Stimulated activated CD4-positive, alpha-beta T cell treated with anti-CD3 and anti-CD28 coated beads, Interleukin-1b, Interleukin-23, amount 100 ng/mL, for 4 hours (primary cell): ENCODE measurements at places on chromosomes 13 and 19.
A peak's percentile ranks its signal among the peaks of the same experiment; 100 is the strongest.

- DNase-seq: no peak
Measured at GRCh38 chr19:45424191-45425058, 708 bp upstream of the ERCC1 start.

GRCh38 chr19:44582581-44583265, 30.6 kb upstream of the IGSF23 start:
- DNase-seq: peak; percentile 9

GRCh38 chr19:46131485-46132143, 7.1 kb upstream of the IGFL3 start:
- DNase-seq: no peak

DNA sequence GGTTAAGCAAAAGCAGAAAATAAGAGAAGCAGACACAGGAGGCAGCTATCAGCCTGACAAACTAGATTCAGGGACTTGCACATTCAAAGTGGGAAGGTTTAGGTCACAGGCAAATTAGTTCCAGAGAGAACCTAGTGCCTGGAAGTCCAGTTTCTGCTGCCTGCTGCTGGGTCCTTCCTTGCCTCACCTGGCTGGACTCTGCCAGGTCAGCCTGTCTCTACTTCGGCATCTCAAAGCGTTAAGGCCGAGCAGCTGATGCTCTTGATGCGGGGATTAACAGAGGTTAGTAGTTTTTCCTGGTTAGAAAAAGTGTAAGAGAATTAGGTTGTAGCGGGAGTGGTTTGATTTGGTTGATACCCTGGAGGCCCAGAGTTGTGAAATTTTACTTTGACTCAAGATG, 52.0 kb downstream of the KLF5 start:
- DNase-seq: no peak

- DNase-seq: no peak
Measured at GRCh38 chr19:36196249-36196648, 18.2 kb downstream of the ZNF565 start.

DNA sequence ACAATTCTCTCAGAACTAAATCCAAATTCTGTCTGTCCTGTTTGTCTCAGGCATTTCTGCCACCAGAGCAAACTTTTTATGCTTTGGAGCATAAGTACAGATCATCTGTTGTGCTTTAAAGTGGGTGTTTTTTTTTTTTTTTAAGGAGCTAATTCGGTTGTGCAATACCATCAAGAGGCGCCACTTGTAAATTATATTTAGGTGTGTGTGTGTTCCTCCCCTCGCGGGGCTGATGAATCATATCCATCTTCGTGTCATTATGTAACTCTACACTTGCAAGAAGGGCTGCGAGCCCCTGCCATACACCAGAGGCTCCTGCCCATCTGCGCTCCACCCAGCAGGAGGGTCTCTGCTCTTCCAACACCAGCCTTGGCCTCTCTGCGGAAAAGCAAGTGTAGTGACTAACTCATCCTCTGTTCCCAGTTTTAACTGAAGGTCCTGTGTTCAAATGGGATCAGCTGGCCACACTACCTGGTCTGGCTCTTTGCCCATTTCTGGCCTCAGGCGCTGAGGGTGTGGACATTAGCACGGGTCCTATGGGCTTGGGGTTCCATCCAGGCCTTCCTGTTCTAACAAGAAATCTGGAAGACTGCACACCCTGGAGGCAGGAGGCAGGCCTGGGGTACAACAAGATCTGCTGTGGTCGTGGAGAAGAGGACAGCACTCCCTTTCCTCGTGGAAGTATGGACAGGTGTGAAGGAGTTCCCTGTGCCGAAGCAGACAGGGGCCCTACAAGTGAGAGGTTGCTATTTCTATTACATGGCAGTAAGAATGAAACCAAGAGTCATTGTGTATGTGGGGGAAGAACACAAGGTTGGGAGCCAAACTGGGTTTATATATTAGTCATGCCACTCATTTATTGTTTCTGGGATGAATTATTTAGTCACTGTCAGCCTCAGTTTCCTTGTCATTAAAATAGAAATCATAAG, 96.1 kb upstream of the MBNL2 start:
- no peak for DNase-seq

- DNase-seq: no peak
Measured at GRCh38 chr13:28325022-28325421, 169.9 kb downstream of the FLT1 start.

- DNase-seq: no peak
Measured at GRCh38 chr19:42129399-42130253, 2.6 kb downstream of the POU2F2 start.

GRCh38 chr19:8663920-8664670, 33.7 kb downstream of the NFILZ start:
- no peak for DNase-seq
